ENCODE measurements at places on chromosomes 11 and 22.

- DNase-seq: no peak
Observed at GRCh38 chr22:30212363-30212995, 34.1 kb downstream of the LIF start.

DNA sequence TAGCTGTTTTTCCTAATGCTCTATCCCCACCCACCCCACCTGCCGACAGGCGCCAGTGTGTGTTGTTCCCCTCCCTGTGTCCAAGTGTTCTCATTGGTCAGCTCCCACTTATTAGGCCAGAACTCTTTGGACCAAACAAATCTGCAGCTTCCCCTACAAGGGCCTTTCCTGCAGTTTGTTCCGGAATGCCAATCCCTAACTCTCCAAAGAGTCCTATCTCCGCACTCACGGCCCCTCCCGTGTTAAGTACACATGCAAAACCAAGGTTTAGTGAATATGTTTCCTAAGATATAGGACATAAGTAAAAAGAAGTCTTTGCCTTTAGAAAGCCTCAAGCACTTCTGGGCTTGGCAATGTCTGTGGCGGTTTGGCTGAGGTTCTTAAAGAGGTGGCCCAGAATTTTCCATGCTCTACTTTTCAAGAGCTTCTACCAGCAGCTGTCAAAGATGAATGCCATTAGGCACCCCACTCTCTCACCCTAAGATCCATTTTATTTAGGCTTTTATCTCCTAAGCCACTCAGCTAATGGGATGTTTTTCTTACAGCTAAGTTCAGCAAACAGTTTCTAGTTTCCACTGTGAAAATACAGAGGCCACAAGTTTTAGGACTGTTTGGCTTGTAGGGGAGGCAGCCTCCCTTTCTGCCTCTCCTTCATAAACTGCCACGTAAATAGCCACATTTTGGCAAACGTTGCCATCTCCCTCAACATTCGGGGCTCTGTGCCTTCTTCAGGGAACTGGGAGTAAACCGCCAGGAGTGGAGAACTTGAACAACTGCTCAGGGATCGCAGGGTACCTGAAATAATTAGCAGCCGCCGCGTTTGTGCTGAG, 1.6 kb downstream of the CD59 start:
- DNase-seq: no peak

DNA sequence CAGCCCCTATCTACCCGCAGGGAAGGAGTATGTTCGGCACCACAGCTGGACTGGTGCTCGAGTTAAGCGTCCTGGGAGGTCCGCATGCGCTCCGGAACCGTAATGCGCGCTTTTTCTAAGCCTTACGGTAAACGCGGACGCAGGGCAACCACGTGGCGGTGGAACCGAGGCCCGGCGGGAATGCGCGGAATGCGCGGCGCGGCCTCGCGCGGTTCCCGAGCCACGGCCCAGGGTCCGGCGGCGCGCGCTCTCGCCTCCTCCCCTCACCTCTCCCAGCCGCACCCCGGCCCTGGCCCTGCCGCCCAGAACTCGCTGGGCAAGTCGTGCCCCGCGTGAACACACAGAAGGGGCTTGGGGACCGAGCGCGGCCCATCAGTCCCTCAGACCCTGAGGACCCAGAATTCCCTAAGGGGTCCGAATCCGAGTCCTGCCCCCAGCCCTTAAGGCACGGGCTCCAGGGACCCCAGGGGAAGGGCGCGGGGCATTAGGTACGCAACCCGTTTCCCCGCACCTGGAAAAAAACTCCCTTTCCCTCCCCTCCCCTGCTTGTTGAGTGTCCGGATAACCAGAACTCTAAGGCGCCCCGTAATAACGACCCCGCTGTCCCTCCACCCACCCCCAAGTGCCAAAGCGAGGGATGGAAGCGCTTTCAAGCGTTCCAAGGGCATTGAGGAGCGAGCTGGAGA, 4.3 kb upstream of the CCND1 start:
- DNase-seq: no peak

- no peak for DNase-seq
Observed at GRCh38 chr11:65708451-65708850, 3.6 kb upstream of the KAT5 start.

DNA sequence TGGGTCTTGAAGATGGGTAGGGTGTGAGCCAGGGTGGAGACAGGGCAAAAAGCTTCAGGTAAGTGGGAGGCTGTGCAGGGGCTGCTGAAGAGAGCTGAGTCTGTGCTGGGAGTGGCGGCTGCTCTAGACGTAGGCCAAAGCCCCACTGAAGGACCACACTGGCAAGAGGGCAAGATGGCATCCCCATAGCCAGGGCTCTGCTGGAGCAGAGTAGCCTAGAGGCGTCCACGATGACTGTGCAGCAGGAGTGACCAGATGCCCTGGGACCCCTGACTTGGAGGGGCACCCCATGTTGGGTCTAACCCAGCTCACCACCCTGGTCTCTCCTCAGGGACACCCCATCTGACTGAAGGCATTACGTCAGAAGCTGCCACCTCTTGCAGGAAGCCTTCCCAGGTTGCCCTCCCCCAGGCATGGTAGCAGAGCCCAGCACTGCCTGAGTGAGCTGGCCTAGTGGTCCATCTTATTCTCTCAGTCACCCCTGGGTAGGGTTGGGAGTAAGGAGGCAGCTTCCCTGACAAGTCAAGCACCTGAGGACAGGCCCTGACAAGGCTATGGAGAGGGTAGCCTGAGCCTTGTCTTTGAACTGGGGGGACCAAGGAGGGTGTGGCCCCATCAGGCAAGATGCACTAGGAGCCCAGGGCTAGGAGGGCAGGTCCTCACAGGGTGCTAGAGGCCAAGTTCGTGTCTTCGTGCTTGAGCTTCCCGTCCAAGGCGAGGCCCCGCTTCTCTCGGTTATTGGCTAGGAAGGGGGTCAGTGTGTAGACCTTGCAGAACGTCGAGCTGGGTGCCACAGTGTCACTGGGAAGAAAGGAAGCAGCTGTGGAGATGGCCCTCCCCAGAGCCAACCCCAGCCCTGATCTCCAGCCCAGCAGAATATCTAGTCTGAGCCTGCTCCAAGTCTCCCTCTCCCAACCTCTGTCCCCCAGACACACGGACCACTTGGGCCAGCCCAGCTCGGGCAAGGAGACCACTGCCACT, 33.1 kb downstream of the TPBGL start:
- DNase-seq: no peak

DNA sequence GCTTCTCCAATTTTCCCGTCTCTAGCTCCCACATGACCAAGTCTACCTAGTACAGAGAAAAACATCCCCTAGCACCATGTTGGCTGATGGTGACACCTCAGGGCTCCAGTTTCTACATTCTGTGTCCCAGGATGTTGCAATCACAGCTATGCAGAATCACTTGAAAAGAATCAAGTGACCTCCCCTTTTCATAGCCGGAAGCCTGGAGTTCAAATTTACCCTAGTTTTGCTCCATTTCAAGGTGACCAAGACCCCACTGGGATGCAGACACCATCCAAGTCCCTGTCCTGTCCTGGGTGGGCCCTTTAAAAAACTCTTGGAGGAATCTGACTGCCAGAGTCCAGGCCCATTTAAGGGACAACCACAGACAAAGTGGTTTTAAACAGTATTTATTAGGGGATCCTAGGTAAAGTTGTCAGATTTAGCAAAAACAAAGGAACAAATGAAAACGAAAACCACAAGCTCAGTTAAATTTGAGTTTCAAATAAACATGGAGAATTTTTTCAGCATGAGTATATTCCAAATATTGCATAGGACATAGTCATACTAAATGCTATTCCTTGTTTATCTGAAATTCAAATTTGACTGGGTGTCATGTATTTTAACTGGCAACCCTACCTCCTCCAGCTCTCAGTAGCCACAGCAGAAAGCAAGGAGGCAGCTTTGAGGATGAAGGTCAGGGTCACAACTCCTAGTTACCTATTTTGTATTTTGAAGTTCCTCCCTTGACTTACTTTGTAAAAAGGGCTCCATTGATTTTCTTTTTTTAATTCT, 52.4 kb downstream of the MIAT start:
- no peak for DNase-seq

GRCh38 chr11:111938687-111939160, 1.6 kb downstream of the DIXDC1 start:
- peak; percentile 46 for DNase-seq

DNA sequence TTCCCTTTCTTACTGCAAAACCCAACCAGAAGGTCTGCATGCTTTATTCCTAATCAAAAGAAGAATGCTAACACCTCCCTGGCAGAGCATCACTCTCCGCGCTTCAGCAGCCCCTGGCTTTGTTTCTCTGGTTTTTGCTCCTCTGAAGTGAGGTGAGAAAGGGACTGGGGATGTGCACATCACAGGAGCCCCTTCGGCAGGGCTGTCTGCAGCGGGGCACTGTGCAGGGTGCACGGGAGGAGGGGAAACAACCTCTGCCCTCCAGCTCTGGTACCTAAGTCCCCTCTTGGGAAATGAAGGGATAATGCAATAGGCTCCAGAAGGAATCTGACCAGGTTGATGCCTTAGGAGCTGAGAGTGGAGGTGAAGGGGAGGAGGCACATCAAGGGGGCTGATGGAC, 312.7 kb downstream of the NTM start:
- DNase-seq: no peak

Measured in GM12892 (cell line).